CD4-positive, alpha-beta T cell (primary cell): ENCODE measurements at places on chromosomes 3 and 15.

GRCh38 chr3:138078901-138079344 lies 36.5 kb downstream of the DZIP1L start:
- DNase-seq: no peak

DNA sequence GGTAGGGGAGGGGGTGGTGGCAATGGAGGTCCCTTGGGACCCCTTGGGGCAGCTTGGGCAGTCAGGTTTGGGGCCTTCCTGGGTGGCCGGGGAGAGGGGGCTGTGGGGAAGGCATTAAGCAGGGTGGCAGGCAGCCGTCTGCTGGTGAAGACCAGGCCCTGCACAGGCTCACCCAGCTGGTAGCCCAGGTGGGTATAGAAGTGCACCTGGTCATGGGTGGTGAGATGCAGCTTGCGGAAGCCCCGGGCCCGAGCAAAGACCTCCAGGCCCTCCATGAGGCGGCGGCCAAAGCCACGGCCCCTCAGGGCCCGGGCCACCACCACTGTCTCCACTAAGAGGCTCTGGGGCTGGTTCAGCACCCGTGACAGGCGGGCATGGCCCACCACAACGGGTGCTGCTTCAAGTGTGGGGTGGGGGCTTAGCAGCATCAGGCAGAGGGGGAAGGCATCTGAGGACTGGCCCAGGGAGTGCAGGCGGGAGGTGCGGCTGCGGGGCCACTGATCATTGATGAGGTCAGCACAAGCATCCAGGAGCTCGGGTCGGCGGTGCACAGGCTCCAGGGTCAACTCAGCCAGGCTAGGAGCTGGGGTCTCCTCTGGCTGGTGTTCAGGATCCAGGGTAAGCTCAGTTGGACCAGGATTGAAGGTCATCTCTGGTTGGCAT lies 2.4 kb downstream of the HYAL3 start:
- no peak for DNase-seq

GRCh38 chr3:14204515-14205284 lies 26.1 kb downstream of the LSM3 start:
- DNase-seq: no peak

DNA sequence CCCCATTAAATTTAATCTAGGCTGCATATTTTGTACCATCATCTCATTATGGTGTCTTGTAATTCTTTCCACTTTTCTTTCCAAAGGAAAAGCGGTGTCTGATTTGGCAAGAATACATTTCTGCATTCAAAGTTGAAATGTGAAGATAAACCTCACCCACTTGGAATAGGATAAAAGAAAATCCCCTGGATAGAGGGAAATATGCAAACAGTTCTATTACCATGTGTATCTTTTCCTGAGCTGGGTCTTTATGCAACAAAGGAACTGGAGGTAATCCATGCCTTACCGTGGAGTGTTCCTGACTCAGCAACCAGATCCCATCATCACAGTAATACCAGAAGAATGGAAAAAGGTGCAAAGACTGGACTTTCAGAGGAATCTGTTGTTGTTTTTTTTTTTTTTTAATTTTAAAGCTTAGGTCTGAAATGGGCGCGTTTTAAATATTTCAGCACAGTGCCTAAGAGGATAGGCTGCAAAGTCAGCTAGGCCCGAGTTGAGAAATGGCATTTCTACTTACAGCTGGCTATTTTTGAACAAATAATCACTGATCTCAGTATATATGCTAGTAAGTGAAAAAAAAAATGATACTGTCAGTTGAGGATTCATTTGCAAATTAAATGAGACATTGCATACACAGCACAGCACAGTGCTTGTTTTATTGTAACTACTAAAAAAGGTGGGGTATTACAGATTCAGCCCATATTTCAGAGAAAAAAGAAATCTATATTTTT lies 55.5 kb upstream of the ADAMTS9 start:
- DNase-seq: no peak

GRCh38 chr15:62104846-62105245 lies 38.1 kb downstream of the C2CD4A start:
- no peak for DNase-seq

DNA sequence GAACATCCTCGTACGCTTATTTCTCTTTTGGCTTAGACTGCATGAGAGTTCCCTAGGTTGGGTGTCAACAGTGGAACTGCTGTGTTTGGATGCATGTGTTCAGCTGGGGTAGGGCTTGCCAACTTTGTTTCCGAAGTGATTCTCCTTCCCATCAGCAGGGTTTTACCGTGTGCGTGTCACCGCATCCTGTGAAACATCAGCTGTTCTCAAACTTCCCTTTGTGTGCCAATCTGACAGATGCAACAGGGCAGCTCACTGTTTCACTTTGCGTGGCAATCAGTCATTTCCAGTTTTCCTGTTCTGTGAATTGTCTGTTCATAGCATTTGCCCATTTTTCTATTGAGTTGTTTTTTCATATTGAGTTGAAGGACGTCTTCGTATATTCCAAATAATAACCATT lies 218.8 kb downstream of the VPS13C start:
- DNase-seq: no peak
